Colonic mucosa (tissue), 4 donors: ENCODE measurements at places on chromosomes 6 and 20. TPM values are rescaled to one million over a fixed set of nuclear protein-coding genes. Genes with fewer than 3 reads are reported as not detected.
A peak's percentile ranks its signal among the peaks of the same experiment; 100 is the strongest.

DNA sequence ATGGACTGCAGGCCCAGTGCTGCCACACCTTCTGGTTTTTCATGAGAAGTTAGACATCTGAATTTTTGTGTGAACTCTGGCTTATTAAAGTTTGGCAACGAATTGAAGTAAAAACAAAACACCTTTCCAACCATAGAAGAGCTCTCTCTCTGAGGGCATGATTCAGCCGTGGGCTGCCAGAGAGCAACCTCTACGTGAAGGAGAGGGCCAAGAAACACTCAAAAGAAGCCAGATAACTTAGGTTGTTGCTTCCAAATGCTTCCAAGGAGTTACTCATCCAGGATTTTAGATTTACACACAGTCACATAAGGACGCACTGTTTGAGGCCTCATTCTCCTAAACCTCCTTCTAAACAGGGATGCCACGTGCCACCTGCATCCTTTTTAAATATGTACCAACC is 65.5 kb downstream of the NRN1 start:
- DNase-seq = no peak

DNA sequence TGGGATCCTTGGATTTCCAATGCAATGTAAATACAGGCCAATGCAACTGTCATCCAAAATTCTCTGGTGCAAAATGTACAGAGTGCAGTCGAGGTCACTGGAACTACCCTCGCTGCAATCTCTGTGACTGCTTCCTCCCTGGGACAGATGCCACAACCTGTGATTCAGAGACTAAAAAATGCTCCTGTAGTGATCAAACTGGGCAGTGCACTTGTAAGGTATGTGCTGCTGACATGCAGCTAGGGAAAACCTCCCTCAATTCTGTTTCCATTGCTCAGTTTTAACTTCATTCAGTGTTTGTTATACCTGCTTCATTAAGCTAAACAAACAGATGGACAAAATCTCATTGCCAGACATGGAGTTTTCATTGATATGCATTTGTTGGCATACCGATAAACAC is 397.1 kb downstream of the ARHGAP18 start:
- DNase-seq = no peak

Gene PNPLA1
- total RNA-seq = 0.35 TPM

GRCh38 chr20:26276554-26277210 is 580.0 kb upstream of the ZNF337 start:
- no peak for DNase-seq

- no peak for DNase-seq
Observed at GRCh38 chr6:98054453-98054852, 771.4 kb upstream of the MMS22L start.

DNA sequence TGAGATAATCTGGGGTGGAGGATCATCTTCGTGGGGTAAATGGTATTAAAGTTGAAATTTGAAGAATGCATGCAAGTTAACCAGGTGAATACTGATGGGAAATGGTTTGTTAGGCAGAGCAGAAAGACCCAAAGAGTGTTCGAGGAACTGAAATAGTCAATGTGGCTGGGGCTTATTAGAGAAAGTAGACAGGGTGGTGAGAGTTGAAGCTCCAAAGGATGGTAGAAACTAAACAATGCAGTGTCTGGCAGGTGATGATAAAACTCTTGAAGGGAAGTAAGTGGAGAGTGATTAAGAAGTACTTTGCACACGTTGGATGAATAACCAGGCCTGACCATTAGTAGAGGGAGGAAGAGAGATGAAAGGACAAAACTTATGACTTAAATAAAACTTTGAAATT is 39.8 kb upstream of the CENPW start:
- no peak for DNase-seq

GRCh38 chr6:148827416-148828045 is 80.7 kb downstream of the UST start:
- DNase-seq = no peak

Gene RNF144B
- 4.2 TPM for total RNA-seq

DNA sequence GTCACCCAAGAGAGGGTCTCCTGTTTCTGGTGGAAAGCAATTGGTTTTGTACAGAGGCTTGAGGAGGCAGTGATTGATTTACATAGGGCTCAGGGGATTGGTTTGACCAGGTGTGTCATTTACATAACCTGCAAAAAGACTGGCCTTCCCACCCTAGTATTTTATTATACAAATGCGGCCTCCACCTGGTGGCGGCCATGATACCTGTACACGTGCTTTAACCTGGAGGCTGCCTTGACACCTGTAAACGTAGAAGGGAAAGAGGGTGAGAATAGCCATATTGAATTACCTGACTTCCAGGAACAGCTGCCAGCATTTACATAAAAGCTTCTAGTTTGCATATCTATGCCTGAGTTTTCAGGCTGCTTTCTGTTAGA is 48.7 kb downstream of the HLA-DPB1 start:
- DNase-seq = no peak

Gene KIF13A
- total RNA-seq = 43.7 TPM

DNA sequence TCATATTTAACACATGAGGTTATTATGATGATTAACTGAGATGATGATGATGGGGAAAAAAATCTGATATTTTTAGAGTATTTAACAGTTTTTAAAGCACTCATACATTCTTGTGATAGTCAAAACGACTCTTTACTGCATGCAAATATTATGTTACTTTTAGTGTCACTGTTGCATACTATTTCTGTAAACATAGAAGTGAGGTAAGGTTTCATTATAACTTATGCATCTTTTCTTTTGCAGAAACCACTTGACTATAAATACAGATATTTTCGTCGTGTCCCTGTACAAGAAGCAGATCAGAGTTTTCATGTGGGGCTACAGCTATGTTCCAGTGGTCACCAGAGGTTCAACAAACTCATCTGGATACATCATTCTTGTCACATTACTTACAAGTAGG is 30.1 kb downstream of the FBXO9 start:
- no peak for DNase-seq

- DNase-seq = no peak
Observed at GRCh38 chr20:17622851-17623508, 53.1 kb downstream of the DSTN start.

- no peak for DNase-seq
Observed at GRCh38 chr20:13342469-13343242, 121.6 kb downstream of the ISM1 start.

- DNase-seq = no peak
Observed at GRCh38 chr6:164290101-164290500, 875.6 kb downstream of the QKI start.

Gene TMEM200A
- total RNA-seq = 20.4 TPM

- DNase-seq = no peak
Observed at GRCh38 chr6:69768664-69769063, 28.1 kb downstream of the LMBRD1 start.

Gene FAM217A
- not detected for total RNA-seq

DNA sequence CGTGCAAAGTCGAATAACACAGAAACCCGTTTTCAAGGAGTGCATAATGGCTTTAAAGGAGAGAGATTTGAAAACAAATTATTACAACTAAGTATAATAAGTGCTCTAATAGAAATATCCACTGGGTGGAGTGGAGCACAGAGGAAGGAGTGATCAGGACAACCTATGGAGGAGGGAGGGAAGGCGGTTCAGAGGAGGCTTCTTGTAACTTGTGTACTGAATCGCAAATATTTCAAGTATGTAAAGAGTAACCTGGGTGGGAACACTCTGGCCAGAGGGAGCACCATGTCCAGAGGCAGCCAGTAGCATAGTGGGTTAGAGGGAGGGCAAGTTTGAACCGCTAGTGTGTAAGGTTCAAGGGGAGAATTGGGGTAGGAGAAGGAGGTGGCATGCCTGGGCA is 21.6 kb upstream of the TNFAIP3 start:
- DNase-seq = no peak

DNA sequence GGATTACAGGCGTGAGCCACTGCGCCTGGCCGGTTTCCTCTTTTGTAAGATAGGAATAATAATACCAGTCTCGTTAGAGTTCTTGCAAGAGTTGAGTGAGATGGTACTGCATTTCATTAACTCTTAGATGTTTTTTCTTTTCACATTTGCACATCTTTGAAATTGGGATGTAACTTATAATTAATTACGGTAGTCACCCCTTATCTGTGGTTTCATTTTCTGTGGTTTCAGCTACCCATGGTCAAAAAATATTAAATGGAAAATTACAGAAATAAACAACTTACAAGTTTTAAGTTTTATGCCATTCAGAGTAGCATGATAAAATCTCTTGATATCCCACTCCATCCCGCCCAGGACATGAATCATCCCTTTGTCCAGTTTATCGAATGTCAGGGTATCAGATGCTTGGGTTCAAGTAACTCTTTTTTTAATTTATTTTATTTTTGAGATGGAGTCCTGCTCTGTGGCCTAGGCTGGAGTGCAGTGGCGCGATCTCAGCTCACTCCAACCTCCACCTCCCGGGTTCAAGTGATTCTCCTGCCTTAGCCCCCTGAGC is 15.4 kb downstream of the PTK7 start:
- no peak for DNase-seq

DNA sequence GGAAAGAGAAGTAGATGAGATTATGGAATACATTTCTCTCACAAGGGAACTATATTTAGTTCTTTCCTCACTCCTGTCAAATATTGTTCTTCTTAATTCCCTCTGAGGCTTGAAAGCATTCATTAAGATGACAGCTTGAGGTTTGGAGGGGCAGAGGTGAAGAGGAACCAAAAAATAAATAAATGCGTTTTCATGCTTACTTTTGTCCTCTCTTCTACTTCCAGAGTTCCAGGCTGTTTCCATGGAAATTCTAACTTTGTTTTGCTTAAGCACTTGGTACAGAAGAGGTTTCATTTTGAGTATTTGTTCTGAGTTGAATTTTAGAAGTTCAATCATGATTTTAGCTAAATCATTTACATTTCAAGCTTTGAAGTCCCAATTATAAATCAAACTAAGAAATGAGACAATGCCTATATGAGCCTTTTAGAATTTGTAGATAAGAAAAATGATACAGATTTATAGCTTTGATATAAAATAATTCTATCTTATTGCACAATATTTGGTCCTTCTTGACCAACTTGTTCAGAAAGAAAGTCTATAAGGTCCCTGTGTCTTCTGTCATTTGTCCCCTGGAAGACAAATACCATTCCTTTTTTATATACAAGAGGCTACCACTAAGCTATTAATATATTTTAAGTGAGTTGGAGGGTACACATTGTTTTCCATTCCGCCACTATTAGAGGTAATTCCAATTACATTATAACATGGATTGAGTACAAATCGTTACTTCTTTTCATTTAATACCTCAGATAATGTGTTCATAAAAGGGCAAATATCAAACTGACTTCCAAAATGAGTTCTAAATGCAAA is 16.3 kb downstream of the RBM24 start:
- no peak for DNase-seq

DNA sequence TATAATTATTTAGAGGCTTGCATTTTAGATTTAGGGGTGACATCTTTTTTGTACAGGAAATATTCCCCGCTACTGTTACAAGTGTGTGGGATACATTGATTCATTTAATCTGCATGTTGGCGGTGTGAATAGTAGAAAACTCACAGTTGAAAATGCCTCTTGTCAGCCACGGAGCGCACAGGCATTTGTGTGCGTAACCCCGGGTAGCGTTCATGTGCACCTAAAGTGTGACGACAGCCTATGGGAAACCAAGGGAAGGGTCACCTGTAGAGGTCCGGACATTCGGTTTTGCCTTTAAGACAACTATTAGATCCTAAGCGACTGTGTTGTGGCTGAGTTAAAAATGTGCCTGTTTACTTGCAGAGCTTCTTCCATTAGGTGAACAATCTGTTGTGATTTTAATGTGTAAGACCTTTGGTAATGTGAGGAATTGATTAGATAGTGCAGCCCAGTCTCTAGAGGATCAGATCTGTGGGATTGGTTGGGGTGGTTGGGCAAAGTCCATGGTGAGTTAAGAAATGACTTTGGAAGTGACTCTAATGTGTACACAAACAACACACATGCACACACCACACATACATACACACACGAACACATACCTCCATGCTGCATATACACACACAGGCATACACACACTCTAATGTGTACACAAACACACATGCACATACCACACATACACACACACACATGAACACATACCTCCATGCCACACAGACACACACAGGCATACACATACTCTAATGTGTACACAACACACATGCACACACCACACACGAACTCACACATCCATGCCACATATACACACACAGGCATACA is 15.7 kb downstream of the ERMARD start:
- DNase-seq = no peak

Gene SNAP25
- 2.2 TPM for total RNA-seq

Gene TCP11
- not detected for total RNA-seq

- no peak for DNase-seq
Observed at GRCh38 chr6:106574741-106575458, 54.4 kb downstream of the RTN4IP1 start.

DNA sequence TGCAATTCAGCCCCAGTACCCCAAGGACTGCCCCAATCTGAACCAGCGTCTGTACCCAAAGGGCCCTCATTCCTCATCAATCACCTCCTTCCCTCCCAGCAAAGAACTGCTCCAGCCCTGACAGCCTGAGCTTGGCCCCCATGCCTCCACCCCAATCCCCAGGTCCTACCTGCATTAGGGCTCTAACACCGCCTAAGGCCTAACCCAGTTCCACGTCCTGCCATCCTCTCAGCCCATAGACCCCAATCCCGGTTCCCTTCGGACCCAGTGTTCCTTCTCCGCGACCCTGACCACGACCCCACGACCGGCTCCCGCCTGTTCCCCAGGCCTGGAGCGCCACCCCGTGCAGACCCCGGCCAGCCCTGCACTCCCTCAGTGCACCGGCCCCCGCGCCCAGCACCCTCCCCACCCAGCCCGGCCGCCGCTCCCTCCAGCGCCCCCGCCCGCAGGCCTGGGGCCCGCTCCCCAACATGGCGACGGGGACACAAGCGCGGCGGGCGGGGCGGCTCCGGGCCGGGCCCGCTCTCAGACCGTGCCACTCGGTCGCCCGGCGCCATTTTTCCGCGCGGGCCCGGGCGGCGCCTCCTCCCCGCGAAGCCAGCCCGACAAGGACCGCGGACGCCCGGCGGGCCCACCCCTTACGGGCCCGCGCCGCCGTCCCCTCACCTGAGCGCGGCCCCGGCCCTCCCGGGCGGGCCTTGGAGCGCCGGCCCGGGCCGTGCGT is 483 bp downstream of the NCOA6 start:
- peak; percentile 56 for DNase-seq

Gene LRRC1
- 72.9 TPM for total RNA-seq

DNA sequence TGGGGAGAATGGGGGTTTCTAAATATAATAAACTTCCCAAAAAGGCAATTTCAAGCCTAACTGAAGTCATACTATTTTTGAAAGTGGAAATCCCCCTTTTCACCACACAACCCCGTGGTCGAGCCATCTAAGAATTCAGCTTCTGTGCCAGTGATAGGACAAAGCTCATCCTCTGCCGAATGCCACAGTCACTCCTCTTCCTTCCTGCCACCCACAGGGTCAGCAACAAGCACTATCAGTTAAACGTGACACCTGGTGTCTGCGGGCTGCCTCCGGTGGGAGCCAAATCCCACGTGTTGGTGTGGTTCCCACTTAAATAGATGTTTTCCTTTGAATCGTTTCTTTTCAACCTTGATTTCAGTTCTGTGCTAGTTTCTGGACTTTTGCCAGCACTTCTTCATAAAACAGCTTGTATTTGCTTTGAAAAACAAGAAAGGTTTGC is 60.7 kb downstream of the TNFAIP3 start:
- DNase-seq = peak; percentile 33

DNA sequence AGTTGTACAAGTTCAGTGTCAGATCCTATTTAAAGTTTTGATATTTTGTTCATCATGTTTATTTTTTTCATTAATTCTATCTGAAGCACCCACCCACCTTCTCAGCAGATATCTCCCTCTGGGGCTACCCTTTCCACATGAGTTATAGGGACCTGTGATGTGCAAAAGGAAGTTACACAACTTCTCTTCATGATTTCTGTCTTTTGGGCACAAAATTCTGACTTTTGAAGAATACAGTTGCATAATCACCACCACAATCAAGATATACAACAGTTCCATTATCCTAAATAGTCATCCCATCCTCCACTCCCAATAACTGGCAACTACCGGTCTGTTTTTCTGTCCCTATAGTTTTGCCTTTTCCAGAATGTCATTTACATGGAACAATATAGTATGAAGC is 13.8 kb upstream of the FUCA2 start:
- DNase-seq = no peak
